ENCODE measurements at places on chromosomes 7 and 10.

DNA sequence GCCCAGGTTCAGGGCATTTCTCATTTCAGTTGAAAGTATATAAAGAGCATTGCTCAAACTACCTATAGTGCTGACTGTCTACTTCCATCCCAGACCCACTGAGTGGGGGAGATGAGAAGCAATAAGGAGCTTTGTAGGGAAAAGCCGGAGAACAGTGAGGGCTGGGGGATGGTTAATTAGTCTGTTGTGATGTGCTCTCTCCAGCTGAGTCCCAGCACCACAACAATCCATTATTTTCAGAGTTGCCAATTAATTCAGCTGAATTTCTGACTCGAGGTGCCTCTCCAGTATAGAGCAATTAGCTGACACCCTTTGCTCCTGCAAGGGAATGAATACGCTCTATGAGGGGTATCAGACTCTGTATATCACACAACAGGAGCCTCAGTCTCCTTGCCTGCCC is 1118.6 kb downstream of the SORCS3 start:
- DNase-seq: no peak

DNA sequence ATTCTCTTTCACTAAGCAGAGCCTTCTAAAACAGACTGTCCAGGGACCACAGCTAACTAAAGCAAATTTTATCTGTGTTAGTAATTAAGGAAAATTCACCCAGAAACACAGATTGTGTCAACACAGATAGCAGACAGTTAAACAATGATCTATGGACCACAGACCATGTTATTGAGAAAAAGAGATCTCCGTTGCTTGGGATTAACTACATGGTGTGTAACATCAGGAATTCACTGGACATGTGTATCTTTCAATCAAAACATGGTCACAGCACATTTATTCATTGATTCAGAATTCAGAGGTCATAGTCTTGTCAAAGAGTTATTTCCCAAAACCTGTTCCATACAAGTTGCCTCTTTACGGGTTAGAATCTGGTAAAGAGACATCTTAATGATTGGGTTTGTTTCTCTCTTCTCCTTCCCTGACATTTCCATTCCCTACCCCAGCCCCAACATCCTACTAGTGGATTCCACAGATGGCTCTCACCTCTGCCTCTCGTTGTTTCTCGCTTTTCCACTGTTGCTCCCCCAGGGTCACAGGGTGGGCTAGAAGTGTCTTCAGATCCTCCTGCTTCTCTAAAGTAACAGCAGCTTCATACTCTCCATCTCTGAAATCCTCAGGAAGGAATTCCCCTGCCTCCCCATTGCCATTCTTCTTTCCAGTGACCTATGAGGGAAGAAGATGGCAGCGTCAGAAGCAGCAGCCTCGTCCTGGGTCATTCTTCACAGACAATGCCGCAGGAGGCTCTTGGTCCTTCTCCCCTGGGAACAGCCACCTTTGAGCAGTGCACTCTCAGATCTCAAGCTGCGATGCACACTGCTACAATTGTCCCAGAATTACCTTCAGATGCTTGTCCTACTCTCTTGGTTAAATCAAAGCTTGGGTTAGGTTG is 958 bp downstream of the ANKRD1 start:
- DNase-seq: no peak

DNA sequence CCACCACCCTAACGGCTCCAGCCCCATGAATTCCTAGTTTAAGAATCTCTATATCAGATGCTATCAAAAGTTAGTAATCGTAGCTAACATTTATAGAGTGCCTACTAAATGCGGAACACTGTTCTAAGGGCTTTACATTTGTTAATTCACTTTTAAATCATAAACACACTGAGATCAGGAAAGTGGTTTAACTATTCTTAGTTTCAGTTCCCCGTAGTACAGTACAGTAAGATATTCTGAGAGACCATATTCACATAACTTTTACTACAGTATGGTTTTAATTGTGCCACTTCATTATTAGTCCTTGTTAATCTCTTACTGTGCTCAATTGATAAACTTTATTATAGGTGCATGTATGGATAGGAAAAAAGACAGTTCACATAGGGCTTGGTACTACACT is 22.5 kb downstream of the SYPL1 start:
- no peak for DNase-seq

DNA sequence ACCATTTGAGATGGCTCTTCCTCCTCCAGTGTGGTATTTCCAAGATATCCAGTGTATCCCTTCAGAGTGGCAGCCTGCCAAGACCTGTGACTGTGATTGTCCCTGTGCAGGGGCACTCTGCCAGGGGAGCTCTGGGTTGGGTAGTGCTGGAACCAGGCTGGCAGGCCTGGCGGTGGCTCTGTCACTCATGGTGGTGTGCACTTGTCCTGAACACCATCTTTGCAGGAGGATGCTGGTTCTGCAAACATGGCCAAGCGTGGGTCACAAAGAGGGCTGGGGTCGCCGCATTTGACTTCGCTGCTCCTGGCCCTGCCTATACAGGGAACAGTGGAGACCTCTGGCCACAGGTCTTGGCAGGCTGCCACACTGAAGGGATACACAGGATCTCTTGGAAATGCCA is 205.2 kb downstream of the PRPF18 start:
- DNase-seq: no peak

DNA sequence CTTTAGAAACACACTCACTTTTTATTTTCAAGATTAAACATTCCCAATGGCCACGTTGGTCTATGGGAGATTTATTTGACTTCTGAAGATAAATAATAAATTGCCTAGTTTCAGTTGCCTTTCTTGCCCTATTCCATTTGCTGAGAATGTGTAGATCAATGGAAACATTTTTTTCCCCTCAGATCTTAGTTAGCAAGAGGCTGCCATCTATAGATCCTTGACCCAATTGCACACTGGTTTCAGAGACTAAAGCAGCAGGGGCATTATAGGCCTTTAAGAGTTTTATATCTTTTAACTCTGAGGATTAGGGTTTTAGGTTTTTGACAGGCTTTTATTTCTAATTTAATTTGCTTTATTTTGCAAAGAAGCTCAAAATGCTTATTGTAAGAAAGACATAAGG is 163.2 kb upstream of the GPR26 start:
- DNase-seq: no peak

DNA sequence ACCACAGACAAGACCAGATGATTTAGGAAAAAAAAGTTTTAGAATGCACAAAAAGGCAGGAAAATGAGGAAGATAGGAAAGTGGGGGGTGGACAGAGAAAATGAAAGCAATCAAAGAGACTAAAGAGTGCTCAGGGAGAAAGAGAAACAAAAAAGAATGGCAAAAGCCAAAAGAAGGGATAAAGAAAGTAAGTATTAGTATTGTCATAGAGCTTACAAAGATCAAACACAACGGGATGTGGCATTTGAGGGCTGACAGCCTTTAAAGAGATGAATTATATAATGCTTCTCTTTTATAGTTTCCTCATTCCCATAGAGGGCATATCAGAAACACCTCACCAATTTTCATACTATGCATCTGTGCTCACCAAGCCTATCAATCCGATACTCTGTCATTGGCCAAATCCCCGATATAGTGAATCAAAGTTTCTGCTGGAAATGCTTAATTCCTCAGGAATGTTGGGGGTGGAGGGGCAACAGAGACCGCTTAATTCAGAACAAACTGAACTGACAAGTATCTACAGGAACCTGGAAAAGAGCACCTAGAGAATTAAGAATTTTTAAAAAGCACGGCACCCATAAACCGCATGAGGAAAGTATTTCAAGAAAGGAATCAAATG is 2.7 kb downstream of the COG5 start:
- DNase-seq: peak; percentile 58

- DNase-seq: no peak
Observed at GRCh38 chr10:16867556-16867955, 50.3 kb upstream of the RSU1 start.

DNA sequence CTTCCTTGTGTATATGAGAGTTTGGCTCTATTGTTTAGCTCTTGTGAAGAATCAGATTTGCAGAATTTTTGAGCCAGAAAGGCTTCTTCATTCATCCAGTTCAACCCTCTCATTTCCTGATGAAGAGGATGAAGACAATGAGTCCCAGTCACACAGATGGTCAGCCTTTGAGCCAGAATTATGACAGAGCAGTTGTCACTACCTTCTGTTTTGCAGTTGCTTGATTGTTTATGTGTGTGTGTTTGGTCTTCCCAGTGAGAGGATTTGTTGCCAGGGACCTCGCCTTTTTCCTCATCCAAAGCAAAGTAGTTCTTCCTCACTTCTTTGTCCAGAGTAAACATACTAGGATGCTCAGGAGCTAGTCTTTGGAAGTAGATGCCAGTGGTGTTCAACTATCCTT is 15.6 kb downstream of the MDFIC start:
- DNase-seq: no peak

- DNase-seq: no peak
Observed at GRCh38 chr7:7821517-7821916, 103.1 kb upstream of the RPA3 start.

GRCh38 chr7:106367664-106368063 is 82.9 kb upstream of the NAMPT start:
- no peak for DNase-seq

- DNase-seq: no peak
Observed at GRCh38 chr7:46943996-46944395, 637.9 kb downstream of the TNS3 start.

- no peak for DNase-seq
Observed at GRCh38 chr7:3825491-3825890, 524.4 kb downstream of the SDK1 start.

GRCh38 chr7:16770657-16771329 is 17.2 kb downstream of the TSPAN13 start:
- DNase-seq: no peak

DNA sequence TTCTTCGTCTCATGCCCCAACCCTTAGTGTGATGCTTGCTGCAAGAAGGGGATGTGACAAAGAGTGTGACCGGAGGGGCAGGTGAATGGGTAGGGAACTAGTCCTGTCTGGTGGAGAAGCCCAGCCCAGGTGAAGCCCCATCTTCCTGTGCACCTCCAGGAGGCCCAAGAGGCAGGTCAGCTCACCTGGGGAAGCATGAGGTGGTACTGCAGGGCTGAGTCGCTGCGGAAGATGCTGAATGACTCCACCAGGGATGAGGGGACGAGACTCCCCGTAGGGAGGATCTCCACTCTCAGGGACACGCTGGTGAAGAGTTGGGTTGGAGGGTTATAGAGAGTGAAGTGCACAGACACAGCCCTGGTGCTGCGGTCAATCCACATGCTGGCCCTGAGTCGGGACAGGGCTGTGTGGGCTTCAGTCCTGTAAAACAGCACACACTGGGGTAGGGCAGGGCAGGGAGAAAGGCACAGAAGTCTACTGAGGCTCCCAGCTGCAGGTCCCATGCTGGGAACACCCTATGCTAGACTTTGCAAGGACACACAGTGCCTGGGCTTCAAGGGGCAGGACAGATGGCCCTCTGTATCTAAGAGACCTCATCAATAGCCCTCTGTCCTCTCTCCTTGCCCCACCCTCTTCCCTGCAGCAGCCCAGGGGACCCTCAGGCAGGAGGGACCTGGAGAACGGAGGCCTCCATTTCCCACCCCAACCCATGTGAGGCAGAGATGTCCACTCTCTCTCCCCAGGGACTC is 136.5 kb downstream of the PKD1L1 start:
- no peak for DNase-seq

DNA sequence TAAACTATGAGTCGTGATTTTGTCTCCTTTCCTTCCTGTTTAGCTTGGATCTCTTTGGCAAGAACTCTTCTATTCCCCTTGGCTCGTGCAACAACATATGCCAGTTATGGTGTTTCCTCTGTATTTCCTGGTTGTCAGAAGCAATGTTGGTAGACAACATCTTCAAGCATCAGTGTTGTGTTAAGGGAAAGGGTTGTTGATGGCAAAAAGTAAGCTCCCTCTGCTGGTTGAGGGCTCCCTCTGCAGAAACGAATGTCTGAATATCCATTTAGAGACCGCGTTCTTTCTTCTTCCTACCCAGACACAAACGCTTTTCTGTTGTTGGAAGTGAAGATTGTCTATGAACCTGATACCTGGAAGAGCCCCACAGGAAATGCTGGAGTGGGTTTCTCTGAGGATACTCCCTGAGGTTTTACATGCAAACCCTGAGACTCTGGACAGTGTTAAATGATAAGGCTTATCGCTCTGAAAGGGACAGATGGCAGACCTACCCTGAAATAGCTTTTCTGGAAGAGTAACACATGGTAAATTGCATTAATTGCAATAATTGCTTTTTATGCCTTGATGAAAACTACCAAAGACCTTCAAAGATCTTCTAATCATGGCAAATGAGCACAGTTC is 23.5 kb upstream of the C1QL3 start:
- peak; percentile 15 for DNase-seq

GRCh38 chr10:7610651-7611389 is 55.9 kb downstream of the ITIH5 start:
- DNase-seq: no peak

DNA sequence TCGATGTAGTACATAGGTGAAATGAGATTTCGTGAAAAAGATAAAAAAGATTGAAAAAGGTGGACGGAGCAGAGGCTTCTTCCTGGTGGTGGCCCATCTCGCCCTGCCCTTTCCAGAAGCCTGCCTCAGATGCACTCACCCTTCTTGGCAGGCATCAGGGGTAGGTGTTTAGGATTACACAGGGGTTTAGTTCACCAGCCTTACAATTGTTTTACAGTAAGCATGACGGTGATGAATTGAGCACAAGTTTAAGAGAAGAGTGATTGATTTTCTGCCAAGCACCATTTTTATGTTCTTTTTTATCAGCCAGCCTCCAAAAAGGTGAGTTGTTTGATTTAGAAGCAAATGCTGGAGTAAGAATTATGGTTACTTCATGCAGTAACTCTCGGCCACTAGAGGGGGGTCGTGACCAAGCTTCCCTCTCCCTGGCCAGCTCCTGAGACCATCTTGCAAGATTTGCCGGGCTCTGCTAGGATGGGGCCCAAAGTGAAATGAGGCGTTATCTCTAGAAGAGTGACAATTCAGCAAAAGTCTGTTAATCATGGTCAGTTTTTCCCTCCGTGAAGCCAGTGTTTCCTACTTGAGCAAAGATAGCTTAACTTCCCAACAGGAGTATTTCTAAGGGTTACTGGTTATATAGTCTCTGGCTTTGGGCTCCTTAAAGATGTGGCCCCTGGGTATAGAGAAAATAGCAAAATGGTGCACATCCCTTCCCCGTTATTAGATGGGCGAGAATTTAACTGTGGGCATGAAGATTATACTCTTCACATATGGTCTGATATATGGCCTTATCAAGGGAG is 228.8 kb downstream of the BMPER start:
- peak; percentile 6 for DNase-seq

- DNase-seq: no peak
Observed at GRCh38 chr10:79230328-79230830, 116.9 kb upstream of the PPIF start.

DNA sequence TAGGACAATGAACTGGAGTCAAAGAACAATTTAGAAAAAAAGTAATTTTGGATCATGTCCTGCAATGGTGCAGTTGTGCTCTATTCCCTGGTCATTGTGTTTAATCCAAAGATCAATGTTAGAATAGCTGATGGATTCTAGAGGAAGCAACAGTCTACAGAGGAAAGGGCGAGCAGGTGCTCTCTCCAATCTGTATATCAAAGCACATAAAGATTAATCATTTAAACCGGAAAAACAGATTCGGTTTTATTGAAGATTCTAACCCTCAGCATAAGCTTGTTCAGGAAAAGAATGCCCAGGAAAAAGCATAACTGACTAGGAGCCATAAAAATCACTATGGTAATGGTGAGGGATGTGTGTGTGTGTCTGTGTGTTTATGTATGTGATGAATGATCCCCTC is 110.3 kb downstream of the MALRD1 start:
- no peak for DNase-seq
